ENCODE measurements at places on chromosomes 1 and 21.
A peak's percentile ranks its signal among the peaks of the same experiment; 100 is the strongest.

- no peak for DNase-seq
Measured at GRCh38 chr1:11394592-11395245, 84.2 kb upstream of the DISP3 start.

DNA sequence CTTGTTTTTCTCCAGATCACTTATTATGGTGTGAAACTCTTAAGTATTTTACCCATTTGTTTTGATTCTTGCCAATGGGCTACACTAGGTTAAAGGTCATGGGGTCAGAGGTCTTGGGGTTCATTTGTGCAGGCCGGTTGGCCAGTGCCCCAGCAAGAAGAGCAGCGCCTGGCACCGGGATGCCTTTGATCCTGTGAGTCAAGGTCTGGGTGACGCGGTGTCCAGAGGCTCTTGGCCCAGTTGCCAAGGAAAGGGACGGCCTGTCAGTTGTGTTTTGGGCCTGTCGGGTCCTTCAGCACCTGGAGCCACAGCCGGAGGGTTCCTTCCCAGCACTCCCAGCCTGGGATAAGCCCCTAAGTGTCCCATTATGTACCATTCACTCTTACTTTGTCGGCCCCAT lies 25.1 kb downstream of the RHBG start:
- DNase-seq, result no peak

GRCh38 chr1:28291711-28292110 lies 32.4 kb downstream of the SESN2 start:
- no peak for DNase-seq

- DNase-seq, result no peak
Measured at GRCh38 chr1:26410706-26411623, at the start of gene LIN28A. TSS of gene LIN28A (plus strand) at chr1:26410817. CDS start at chr1:26410892, 75 bp downstream.

- no peak for DNase-seq
Measured at GRCh38 chr1:199756066-199756465, 271.4 kb upstream of the NR5A2 start.

DNA sequence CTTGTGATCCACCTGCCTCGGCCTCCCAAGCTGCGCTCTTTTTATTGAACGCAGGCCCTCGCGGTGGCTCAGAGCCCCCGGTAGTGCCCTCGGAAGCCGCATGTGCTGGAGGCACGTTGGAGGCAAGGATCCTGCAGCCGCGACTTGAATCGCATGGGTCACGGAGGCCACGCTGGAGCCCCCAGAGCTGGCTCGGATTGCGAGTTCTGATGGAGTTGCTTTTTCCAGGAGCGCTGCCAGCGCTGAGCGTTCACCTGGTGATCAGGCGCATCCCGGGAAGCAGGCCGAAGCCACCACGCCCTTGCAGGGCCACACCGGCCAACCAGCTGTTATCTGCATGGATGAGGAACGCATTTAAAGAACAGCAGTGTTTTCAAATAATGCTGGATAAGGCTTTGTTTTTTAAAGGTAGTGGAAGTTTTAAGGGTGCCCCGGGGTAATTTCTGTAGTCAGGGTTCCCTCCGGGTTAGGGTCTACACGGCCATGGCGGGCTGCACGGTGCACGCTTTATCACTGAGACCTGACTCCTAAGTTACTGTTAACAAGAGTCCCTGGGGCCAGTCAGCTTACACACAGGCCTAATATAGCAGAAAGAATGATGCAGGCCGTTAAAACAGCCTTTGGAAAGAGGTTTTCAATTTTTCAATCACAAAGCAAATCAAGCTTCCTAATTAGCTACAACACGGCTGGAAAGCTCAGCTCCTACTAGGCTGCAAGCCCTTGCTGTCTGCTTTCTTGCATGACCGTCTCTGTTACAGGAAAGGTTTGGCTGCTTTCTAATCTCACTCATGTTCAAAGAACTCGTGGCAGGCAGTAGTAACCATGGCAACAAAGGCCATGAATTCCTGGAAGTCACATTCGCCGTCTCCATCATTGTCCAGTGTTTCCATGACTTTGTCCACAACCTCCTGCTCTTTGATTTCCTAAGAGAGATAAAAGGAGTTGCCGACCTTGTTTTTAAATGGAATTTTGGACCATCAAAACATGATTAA lies 6.0 kb downstream of the S100B start:
- no peak for DNase-seq

GRCh38 chr1:152164517-152165136 lies 5.6 kb upstream of the RPTN start:
- DNase-seq, result no peak

DNA sequence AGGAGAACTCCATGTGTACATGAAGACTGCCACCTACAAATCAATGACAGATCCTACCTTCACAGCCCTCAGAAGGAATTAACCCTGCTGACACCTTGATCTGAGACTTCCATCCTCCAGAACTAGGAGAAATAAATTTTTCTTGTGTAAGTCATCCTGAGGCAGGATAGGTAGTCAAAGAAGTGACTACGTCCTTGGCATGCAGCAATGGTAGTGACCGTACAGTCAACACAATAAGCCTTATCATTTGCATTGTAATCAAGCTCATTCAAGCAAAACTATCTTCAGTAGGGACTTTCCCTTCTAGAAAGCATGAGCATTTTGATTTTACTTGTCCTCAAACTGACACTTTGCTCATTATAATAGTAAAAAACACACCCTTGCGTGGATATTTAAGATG lies 64.0 kb upstream of the KCNK1 start:
- no peak for DNase-seq

DNA sequence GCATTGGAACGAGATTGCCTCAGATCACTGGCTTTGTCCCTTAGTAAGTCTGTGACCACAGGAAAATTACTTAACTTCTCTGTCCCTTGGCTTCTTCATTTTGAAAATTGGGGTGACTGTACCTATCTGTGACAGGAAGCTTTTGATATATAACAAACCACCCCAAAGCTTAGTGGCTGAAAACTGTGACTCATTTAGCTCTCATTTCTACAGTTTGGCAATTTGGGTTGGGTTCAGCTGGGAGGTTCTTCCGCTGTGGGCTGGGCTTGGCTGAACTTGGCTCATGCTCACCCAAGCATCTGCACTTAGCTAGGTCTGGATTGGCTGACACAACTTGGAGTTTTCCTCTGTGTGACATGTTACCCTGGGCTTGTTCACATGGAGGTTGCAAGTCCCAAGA lies 14.0 kb downstream of the C1orf94 start:
- DNase-seq, result no peak

GRCh38 chr1:56133522-56134472 lies 445.6 kb downstream of the PLPP3 start:
- no peak for DNase-seq

DNA sequence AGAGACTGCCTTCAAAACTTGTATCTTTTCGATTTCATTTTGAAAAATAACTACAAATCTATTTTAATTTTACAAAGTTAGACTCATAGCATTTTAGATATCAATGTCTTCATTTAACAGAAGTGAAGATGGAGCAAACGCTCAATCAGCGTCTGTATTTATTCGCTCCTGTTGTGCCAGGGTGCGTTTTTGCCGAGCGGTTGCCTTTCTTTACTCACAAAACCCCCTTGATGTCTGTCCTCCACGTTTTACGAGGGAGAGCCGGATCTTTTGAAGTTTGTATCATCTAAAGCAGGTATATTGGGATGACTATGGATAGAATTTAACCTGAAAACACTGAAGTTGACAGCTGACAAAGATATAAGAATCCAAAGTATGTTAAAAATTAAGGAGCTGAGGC lies 44.6 kb downstream of the MRPL39 start:
- no peak for DNase-seq

- DNase-seq, result no peak
Measured at GRCh38 chr1:212110617-212111016, 75.1 kb downstream of the DTL start.

DNA sequence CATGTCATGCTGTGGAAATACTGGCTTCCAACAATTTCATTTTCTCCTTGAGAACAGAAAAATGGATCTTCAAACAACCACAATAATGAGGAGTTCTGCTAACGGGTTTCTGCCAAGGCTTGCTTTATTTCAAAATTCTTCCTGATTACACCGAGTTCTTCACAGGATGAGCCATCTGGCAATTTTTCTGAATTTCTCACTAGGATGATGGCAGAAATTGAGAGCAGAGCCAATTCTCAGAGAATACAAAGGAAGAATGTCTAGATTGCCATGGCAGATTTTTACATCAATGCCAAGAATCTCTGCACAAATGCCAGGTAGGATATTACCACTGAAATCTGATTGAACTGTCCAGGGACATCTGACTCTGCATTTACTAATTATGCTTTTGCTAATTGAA lies 619.0 kb upstream of the CHRM3 start:
- no peak for DNase-seq

DNA sequence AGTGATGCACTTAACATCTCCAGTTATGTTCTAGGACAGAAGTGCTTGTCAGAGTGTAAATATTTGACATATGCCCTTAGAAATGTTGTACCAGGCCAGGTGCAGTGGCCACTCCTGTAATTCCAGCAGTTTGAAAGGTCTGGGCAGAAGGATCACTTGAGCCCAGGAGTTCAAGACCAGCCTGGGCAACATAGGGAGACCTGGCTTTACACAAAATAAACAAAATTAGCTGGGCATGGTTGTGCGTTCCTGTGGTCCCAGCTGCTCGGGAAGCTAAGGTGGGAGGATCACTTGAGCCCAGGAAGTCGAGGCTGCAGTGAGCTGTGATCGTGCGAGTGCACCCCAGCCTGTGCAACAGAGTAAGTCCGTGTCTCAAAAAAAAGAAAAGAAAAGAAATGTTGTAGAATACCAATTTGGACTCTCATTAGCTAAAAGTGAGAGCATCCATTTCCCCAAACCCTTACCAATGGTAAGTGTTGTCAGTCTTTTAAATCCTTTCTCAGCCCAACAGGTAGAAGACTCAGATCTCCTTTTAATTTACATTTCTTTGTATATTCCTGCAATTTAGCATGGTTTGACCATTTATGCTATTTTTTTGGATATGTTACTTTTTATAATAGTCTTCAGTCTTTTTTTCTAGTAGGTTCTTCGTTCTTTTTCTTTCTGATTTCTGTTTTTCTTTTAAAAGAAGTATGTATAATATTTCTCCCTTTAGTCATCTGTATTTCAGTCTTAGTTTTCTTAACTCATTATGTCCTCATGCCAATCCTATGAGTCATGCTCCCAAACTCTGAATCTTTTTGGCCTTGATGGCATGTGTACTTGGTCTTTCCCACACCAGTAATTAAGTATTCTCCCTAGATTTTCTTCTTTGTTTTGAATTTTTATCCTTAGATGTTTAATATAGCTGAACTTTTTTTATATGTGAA lies 74.4 kb downstream of the CAMTA1 start:
- DNase-seq, result no peak

- no peak for DNase-seq
Measured at GRCh38 chr1:184836141-184836540, 81.5 kb upstream of the EDEM3 start.

GRCh38 chr1:114100148-114100547 lies 53.5 kb downstream of the SYT6 start:
- no peak for DNase-seq

GRCh38 chr1:200302192-200302920 lies 107.5 kb downstream of the ZNF281 start:
- peak; percentile 49 for DNase-seq

DNA sequence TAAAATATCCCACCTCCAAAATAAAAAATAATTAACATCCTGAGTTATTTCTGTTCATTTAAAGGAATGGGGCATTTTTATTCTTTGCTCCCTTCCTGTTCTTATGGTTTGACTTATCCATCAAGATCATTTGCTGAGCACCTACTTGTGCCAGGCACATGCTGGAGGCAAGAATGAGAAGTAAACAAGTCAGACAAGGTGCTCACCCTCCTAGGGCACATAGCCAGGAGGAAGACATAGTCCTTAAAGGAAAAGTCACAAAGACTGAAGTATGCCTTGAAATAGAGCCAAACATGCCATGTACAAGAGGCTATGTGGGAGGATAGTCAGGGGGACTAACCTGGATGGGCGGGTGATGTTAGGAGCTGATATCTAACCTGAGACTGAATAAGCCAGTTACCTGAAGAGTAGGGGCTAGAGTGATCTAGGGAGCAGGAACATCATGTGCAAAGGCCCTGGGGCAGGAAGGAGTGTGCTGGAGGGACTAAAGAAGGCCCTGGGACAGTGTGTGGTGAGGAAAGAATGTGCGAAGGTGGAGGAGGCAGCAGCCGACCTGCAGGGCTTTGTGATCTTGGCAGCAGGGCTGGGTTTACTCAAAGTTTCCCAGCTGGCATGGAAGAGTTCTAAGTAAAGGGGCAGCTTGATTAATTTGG lies 233.5 kb downstream of the MATN1 start:
- DNase-seq, result no peak

GRCh38 chr1:226033582-226033981 lies 28.9 kb upstream of the H3-3A start:
- DNase-seq, result no peak

GRCh38 chr1:183194527-183195141 lies 8.6 kb downstream of the LAMC2 start:
- DNase-seq, result peak; percentile 55

- DNase-seq, result no peak
Measured at GRCh38 chr21:29938776-29939103, 1.1 kb downstream of the GRIK1 start.

- no peak for DNase-seq
Measured at GRCh38 chr1:86687595-86687994, 16.8 kb upstream of the SH3GLB1 start.

DNA sequence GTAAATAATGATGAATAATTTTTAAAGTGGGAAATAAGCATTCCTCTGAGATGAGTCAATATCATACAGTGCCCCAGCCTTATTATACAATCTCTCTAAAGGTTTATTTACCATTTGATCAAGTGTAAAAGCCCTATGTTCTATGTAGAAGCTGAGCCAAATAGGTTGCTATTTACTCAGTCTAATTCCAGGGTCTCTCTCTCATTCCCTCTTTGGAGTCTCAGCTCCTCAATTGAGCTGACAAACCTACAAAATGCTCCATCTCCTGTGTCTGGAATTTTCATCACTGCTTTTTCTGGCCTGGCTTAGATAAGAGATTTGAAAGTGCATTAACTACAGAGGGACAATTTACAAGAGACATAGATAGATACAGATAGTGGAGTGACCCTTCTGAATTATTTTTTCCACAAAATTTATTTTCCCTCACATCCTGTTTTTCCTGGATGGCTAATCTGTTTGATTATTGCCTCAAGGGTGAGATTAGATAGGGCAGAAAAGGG lies 24.8 kb upstream of the USH2A start:
- no peak for DNase-seq

- no peak for DNase-seq
Measured at GRCh38 chr1:36743286-36744005, 260.7 kb upstream of the CSF3R start.

DNA sequence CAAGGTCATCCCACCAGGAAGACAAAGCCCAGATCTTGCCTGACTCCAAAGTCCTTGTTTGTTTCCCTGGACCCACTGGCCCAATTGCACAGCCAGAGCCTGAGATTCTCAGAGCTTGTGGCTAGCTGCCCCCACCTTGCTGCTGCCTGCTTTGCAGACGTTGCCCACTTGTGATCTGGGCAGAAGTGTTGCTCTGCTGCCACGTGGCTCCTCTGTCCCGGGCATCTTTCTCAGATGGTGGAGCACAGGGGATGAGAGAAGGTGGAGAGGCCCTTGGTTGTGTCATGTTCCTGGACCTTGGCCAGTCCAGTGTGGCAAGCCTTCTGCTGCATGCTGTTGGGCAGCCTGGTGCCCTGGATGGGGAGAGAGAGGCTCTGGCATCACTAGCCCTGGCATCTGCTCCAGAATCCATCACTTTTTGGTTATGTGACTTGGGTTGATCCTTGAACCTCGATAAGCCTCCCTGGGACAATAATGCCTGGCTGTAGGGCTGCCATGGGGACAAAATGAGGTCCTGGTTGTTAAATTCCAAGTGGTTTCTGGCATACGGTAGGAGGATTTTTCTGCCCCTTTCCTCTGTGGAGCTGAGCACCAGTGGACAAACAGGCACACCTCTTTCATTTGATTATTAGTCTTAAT lies 1.5 kb upstream of the NR0B2 start:
- no peak for DNase-seq

GRCh38 chr1:37931361-37932158 lies 15.3 kb downstream of the INPP5B start:
- DNase-seq, result peak; percentile 98
